ENCODE measurements at places on chromosomes 7 and 10. TPM values are rescaled to one million over a fixed set of nuclear protein-coding genes. Genes with fewer than 3 reads are reported as not detected.

Gene ELFN1
- total RNA-seq: 0.42 TPM

Gene SHOC2
- total RNA-seq: 50.5 TPM

Gene ITIH5
- total RNA-seq: 39.1 TPM

Gene CYP26A1
- not detected for total RNA-seq

Gene GDF2
- not detected for total RNA-seq

GRCh38 chr7:36904101-36904500 lies 179.8 kb upstream of the AOAH start:
- ATAC-seq: no peak

GRCh38 chr7:129828078-129828762 lies 124.5 kb downstream of the UBE2H start:
- no peak for ATAC-seq

DNA sequence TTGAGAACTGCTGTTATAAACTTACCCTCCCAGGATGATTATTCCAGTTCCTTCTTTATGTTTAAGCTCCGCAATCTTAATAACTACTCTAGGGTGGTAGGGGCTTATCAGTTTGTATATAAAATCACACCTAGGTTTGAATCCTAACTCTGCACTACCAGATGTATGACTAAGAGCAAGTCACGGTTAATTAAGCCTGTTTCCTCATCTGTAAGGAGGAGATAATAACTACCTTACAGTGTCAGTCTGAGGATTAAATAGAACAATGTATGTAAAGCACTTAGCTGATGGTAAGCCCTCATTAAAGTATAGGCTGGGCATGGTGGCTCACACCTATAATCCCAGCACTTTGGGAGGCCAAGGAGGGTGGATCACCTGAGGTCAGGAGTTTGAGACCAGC lies 9.2 kb downstream of the DNA2 start:
- no peak for ATAC-seq

DNA sequence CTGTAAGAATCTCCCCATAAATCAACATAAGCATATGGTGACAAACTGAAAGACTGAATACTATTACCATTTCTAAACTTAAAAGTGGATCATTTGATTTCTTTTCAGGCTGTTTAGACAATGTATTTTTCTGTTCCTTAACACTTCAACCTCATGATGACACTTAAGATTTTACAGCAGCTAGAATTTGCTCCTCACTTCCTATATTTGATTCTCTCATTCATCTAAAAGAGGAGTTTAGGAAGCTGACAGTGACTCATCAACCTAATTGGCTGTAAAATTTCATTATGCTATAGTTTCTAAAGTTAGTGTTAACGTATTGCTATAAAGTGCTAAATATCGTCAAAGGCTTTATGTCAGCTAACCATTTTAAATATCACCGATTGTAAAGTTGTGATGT lies 478.7 kb downstream of the GRM8 start:
- ATAC-seq: no peak

- no peak for ATAC-seq
These were observed 191.9 kb downstream of the ABCA13 start for GRCh38 chr7:48363174-48363573.

Measured in gastroesophageal sphincter (tissue), 4 donors.